ENCODE measurements at places on chromosomes 6 and 20.

DNA sequence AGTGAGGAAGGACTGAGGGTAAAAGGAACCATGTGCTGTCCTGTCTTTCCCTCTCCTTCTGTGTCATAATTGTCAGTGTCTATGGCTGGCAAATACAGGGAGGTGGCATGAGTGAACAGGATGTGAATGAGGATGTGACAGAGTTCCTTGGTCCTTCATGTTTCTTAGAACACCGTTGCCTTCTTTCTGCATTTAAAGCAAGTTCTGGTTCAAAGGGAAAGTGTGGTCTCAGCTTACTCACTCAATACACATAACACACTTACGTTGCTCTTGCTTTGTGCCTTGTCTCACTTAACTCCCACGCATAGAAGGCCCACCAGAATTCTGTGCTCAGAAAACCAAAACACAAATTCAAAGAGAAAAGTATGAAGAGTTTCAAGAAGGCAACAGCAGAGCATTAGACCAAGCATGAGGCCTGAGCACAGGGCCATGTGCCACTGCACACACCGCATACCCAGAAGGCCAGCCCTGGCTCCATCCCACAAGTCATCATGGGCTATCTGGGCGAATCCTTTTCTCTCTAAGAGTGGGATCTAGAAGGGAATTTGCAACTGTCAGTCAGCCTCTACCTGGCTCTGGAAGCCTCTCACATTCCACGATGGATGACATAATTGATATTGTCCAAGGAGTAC lies 38.9 kb upstream of the SAYSD1 start:
- no peak for DNase-seq

- no peak for DNase-seq
Observed at GRCh38 chr20:16848061-16848460, 99.9 kb downstream of the OTOR start.

DNA sequence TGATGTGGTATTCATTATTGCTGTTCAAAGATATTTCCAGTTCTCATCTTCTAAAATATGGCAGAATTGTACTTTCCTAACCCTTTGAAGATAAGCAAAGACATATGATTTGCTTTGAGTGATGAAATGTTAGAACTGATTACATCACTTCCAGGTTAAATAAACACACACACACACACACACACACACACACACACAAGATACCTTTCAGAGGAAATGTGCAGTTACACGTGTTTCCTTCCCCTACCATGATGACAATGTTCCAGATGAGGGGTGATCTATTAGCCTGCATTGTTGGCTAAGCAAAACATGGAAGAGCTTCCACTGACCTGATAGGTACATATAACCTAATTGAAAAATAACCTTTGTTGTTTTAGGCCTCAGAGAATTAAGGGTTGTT lies 11.7 kb upstream of the FRK start:
- DNase-seq: no peak

GRCh38 chr20:53399083-53399482 lies 194.6 kb downstream of the ZNF217 start:
- no peak for DNase-seq

GRCh38 chr6:150072201-150072600 lies 3.3 kb upstream of the ULBP3 start:
- no peak for DNase-seq

DNA sequence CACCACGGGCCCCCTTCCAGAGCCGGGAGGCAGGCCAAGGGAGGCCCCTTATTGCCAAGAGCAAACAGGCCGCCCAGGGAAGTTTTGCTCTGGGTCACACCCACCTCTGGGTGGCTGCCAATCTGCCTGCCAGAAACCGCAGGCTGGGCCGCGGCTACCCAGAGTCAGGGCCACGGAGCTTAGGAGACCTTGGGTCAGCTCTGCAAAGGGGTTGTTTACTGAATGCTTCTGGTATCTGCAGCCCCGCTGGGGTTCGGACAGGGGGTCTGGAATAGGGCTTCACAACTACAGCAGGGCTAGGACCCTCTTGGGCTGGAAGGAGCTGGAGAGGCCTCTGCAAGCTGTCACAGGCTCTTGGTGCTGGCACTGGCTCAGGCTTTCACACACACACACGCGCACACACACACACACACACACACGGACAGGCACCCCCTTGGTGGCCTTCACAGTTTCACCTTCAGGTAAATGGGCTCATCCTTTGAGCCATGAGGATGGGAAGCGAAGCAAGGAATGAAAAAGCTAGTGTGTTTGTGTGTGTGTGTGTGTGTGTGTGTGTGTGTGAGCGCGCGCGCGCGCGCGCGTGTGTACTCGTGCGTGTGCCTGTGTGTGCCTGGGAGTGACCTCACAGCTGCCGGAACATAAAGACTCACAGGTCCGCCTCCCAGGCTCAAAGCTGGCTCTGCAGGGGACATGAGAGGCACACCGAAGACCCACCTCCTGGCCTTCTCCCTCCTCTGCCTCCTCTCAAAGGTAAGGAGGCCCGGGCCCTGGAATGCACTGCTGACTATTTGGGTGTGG lies at the start of gene CCN5:
Gene CCN5, plus strand, starts transcription at position 669 of the 798 bp plus-strand sequence. Its CDS starts 22 bp downstream, at position 691.
- no peak for DNase-seq

DNA sequence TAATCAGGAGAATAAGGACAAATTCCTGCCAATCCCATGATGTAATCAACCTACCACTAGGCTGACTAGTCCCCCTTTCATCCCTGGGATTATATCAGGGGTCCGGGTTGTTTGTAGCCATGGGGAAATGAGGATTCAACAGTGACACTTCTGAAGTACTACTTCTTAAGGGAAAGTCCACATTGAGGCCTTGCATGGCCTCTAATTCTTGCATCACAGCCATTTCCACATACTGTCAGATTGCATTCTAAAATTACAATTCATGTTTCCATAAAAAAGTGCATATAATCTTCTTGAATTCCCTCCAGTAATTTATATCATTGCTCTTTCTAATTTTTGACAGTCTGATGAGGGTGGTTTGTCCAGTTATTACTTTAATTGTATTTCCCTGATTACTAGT lies 184.2 kb downstream of the PHF3 start:
- DNase-seq: no peak

- no peak for DNase-seq
Observed at GRCh38 chr6:7139835-7140470, 32.2 kb downstream of the RREB1 start.

GRCh38 chr6:124795643-124796463 lies 166.4 kb upstream of the RNF217 start:
- no peak for DNase-seq

- no peak for DNase-seq
Observed at GRCh38 chr6:85346196-85346595, 103.7 kb upstream of the NT5E start.

DNA sequence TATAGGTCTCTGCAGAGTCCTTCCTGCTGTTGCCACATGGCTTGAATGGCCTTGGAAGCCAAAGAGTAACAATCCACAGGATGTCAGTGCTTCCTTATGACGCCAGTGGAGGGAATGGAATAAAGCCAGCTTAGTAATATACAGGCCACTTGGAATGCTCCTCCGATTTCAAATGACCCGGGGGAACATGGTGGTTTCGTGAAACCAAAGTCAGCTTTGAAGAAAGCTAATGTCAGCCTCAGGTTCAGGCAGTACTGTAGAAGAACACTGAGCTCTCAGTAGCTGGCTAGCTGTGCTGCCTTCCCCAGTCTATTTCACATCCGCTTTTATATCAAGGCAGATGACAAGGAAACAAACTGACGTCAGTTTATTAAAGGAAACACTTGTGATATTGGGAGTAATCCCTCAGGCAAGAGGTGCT lies 189.1 kb downstream of the DTNBP1 start:
- no peak for DNase-seq

GRCh38 chr6:161921602-161922395 lies 647.9 kb upstream of the AGPAT4 start:
- no peak for DNase-seq

GRCh38 chr20:50819349-50819748 lies 24.5 kb downstream of the BCAS4 start:
- DNase-seq: no peak

GRCh38 chr6:4817551-4817950 lies 41.3 kb downstream of the CDYL start:
- DNase-seq: no peak

DNA sequence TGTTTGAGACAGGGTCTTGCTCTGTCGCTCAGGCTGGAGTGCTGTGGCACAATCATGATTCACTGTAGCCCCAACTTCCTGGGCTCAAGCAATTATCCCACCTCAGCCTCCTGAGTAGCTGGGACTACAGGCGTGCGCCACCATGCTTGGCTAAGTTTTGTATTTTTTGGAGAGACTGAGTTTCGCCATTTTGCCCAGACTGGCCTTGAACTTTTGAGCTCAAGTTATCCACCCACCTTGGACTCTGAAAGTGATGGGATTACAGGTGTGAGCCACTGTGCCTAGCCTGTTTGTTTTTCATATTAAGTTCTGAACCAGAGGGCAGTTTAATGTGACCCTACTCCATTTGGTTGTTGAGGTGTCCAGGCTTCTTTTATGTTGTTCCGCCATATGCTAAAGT lies 194.8 kb downstream of the PLCB1 start:
- DNase-seq: no peak

- DNase-seq: no peak
Observed at GRCh38 chr6:51817832-51818231, 269.6 kb downstream of the PKHD1 start.

DNA sequence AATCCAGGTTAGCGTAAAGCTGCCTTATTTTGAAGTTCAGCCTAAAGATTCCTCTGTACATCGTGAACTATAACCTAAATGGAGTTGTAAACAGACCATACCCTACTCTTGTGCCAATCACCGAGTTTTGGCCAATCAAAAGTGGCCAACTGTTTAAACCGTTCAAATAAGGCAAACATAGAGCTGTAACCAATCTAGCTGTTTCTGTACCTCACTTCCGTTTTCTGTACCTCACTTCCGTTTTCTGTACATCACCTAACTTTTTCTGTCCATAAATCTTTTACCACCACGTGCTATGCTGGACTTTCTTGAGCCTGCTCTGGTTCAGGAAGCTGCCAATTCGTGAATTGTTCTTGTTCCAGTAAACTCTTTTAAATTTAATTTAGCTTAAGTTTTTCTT lies 39.7 kb downstream of the LBP start:
- no peak for DNase-seq

DNA sequence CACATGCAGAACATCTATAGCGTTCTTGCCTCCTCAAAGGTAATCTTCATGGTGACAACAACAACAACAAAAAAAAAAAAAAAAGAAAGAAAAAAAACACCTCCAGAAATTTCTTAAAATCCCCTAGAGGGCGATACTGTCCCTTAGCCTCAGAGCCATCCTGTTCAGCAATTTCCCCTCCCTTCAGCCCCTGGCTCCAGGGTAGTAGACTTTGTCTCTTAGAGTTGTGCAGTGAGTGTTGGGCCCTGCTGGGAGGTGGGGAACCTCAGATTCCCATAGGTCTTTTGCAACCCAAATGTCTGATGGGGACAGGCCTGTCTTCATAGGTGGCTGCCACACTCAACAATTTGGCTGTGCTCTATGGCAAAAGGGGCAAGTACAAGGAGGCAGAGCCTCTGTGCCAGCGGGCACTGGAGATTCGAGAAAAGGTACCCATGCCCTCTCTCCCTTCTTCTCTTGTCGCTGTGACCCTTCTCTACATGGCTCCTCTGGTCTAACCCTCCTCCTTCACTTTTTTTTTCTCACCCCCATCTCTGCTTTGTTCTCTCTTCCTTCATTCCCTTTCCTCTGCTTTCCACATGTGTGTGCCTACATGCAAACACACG lies 6.0 kb upstream of the PTK7 start:
- no peak for DNase-seq

Data from stimulated activated CD8-positive, alpha-beta memory T cell treated with anti-CD3 and anti-CD28 coated beads, Interleukin-7, amount 100 ng/mL, for 4 hours (primary cell).